ENCODE measurements at places on chromosomes 2 and 18.

DNA sequence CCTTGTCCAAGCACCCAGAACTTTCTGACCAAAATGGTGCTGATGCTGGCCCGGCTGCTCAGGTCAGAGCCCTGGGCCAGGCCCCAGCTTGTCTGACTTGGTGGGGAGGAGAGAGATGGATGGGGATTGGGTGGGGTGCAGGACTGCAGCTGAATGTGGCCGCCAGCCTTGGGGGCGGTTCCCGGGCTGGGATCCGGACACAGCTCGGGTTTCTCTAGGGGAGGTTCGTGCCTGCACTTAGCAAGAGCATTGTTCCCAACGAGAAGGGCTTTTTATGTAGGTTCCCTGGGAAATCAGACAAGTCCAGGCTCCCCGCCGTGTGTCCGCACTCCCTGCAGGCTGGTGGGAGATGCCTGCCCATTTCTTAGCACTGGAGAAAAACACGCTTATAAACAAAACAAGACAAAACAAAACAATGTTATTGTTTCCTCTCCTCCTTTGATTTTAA lies 50.5 kb upstream of the HS6ST1 start:
- DNase-seq, result no peak

- no peak for DNase-seq
Observed at GRCh38 chr2:108485253-108485652, 36.2 kb downstream of the GCC2 start.

GRCh38 chr2:8481463-8482009 lies 200.3 kb upstream of the ID2 start:
- no peak for DNase-seq

GRCh38 chr2:202031246-202031951 lies 2.3 kb upstream of the FZD7 start:
- no peak for DNase-seq

DNA sequence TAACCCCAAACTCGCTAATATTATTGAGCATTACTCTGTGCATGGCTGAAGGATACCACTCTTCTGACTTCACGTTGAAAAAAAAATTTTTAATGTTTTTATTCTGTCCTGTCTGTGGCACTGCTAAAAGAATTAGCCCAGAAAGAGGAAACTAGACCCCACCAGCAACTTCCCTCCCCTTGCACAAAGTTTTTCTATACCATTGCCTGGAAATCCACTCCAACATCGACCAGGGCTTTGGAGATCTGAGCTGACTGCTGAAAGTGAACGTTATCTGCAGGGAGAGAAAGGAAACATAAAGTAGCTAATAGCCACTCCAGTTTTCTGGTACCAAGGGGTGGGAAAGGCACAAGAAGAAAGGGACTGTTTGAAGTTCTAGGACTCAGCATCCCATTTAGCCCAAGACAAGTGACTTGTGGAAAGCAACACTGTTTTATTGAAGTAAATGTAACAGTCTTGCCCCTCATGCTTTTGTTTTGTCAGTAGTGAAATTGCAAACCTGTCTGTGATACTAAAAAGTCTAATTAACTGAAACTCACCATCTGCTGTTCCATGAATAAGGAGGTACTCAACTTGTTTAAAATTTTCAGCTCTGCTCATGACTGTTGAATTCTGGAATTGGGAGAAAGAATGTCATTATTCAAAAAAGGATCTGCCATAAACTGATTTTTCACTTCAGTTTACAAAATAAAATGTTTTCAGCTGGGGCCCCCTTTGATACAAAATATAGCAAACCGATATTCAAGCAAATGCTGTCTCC lies 79.1 kb downstream of the DPP4 start:
- DNase-seq, result no peak

- no peak for DNase-seq
Observed at GRCh38 chr2:61257446-61257845, 95.5 kb downstream of the C2orf74 start.

- DNase-seq, result no peak
Observed at GRCh38 chr2:65666156-65666725, 233.8 kb upstream of the SPRED2 start.

GRCh38 chr2:213145715-213146242 lies 5.6 kb downstream of the IKZF2 start:
- no peak for DNase-seq

DNA sequence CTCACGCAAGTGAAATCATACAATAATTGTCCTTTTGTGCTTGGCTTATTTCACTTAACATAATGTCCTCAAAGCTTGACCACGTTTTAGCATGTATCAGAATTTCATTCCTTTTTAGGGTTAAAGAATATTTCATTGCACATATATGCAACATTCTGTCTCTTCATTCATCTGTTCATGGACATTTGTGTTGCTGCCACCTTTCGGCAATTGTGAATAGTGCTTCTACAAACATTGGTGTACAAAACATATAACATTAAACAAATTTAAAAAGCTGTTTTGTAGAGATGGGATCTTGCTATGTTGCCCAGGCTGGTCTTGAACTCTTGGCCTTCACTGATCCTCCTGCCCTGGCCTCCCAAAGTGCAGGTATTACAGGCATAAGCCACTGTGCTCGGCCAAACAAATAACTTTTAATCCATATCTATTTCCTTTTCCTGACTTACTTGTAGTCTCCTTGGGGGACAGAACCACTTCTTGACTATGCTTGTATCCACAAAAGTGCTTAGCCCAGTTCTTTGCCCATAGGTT lies 209.3 kb downstream of the SLC4A3 start:
- DNase-seq, result no peak

DNA sequence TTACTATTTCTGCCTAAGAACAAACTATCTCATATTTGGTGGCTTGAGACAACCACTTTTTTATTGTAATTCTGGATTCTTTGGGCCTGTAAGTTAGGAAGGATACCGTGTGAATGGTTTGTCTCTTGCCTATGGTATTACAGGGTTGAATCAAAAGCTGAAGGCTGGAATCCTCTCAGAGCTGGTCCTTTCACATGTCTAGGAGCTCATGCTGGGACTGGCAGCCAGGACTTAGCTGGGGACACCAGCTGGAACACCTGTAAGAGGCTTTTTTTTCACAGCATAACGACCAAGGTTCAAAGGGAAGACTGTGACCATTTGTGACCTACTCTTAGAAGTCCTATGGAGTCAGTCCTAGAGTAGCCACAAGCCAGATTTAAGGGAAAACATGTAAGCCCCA lies 226.3 kb downstream of the ZNF804A start:
- DNase-seq, result no peak

DNA sequence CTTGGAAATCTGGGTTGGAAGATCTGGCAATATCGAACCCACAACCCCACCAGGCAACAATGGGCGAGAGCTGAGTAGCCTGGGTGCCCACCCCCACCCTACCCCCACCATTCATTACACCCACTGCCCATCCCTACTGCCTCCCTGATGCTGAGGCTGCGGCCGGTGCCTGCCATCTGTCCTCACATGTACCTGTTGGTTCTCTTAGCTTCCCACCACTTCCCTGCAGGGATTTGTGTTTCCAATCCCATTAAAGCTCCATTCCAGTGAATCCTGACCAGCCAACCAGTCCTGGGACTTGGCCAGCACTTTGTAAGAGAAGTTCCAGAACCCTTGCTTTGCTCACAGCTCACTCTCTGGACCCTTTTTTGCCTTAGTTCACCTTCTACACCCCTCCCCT lies 163.0 kb upstream of the SH3BP4 start:
- DNase-seq, result no peak

DNA sequence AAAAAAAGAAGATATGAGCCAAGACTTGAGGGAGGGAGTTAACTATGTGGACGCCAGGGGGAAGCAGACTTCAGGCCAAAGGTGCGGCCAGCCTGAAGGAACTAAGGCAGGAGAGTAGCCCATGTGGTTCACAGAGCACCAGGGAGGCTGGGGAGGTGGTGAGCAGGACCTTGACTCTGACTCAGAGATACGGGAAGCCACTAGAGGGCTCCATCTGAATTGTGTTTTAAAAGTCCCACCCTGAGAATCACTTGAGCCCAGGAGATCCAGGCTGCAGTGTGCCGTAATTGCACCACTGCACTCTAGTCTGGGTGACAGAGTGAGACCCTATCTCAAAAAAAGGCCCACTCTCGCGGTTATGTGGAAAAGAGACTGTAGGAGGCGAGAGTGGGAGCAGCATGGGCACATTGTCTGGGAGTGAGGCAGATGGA lies 12.3 kb downstream of the CEP192 start:
- no peak for DNase-seq

DNA sequence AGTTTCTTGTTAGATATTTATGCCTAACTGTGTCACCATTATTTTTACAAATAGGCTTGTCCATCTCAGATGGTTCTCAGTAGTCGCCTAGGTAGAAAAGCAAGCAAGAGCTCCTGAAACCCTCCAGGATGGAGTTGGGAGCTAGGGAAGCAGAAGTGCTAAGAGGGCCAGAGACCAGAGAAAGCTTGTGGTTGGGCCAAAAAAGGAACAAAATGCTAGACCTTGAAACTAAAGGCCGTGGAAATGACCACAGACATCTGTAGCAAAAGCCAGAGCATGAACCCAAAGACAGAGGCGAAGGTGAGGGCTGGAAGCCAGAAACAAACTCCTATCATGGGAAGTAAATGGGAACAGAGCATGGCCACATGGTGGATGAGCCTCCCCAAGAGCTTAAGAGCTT lies 29.9 kb upstream of the RMDN2 start:
- DNase-seq, result no peak

- DNase-seq, result no peak
Observed at GRCh38 chr2:55138882-55139229, 88.6 kb upstream of the RTN4 start.

GRCh38 chr2:109736177-109736827 lies 57.8 kb upstream of the RGPD5 start:
- DNase-seq, result no peak

DNA sequence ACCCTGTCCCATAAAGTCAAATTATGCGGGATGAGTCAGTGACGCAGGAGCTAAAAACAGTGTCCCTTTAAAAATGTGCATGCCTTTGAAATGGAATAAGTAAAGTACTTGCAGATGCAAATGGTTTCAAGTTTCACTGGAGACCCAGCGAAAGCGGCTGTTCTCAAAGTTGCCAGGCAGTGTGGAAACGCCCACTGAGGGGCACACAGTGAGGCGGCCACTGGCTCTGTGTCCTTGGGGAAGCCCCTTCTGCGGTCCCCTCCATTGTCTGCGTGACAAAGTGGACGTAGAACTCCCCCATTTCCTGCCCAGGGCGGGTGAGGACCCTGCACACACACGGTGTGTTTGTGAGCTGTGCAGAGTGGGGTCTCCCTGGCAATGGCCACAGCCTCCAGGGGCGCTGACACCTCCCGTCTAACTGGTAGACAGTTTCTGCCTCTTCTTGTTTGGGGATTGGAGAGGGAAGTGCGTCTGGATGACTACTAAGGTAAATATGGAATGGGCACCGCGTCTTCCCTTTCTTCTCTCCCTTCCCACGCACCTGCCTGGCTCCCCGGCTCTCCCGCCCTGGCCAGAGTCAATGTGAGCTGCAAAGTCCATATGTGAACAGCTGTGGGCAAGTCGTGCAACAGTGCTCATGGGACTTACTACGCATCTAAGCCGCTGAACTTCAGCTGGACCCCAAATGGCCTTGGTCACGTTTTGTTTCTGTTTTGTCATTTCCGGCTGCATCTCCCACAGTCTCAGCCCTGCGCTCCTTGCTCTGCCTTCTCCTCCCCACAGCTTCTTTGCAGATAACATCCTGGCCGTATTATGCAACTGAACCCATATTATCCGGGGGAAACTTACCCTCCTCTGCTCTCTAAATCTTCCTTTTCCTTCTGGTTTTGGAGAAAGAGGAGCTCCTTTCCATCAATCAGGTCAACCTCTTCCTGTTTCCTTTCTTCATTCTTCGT lies 33.7 kb upstream of the ZNF516 start:
- peak; percentile 18 for DNase-seq

DNA sequence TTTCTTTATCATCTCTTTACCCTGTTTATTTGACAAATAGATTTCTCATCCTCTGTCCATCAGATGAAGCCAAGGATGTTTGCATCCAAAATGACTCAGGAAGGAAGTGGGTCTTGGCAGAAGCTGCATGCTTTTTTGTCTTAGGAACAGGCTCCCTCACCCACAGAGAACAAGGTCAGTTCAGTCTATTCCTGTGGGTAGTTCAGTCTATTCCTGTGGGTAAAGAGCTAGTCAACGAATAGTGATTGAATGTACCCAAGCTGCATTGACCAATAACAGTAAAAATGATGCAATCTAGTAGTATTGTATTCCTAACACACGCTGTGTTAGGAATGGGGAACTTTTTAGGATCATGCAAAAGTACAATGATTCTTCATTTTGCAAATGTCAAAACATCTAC lies 290.8 kb upstream of the TANK start:
- no peak for DNase-seq

GRCh38 chr2:238509903-238510302 lies 83.2 kb downstream of the ASB1 start:
- no peak for DNase-seq

- no peak for DNase-seq
Observed at GRCh38 chr2:182655750-182656149, 60.3 kb upstream of the DNAJC10 start.

- DNase-seq, result no peak
Observed at GRCh38 chr2:113705982-113706523, 50.4 kb downstream of the SLC35F5 start.

GRCh38 chr2:177245010-177245422 lies 19.5 kb downstream of the NFE2L2 start:
- DNase-seq, result no peak

DNA sequence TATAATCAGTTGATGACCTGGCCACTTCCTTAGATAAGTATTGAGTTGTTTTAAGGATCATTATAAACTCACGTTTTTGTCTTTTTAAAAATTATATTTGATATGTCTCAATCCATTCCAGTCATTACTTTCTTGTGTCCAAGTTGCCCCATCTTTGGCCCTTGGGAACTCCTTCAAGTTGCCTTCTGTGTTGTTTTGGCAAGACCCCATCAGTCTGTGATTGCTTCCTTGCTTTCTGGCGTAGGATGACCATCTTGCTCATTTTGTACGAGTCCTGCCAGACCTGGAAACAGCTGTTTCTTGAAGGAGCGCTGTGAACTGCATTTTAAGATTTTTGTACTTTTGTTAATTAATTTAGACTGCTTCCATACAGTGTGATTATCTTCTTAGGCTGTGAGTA lies 68.9 kb upstream of the ITM2C start:
- DNase-seq, result no peak

DNA sequence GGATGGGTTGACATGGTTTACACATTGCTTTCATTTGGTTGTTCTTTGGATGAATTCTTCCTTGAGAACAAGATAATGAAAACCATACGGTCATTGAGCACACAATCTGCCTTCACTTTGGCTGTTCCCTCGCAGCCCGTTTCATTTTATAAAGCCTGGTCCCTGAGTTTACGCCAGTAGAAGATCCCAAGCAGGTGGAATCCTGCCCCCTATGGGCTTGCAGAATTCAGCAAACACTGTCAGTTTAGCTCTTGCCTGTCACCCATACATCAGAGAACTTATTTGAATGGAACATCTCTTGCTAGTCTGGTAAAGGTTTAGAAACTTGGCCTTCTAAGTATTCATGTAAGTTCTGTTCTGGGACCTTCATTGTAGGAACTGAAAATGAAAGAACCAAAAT lies 666.4 kb upstream of the ZEB2 start:
- no peak for DNase-seq

DNA sequence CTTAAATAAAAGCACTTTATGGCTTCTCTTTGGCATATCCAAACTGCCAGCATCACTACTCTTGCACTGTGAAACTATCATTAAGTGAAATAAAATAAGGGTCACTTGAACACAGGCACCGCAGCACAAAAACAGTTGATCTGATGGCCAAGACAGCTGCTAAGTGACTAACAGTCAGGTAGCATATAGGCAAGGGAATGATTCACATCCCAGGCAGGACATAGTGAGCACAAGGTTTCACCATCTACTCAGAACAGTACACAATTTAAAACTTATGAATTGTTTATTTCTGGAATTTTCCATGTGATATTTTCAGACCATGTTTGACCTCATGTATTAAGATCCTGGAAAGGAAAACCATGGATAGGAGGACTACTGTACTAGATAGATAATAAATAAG lies 214.2 kb downstream of the MREG start:
- DNase-seq, result no peak

Data from CD4-positive, alpha-beta T cell treated with Interferon alpha-2 for 1 hour (primary cell).